ENCODE measurements at places on chromosomes 11 and 22. TPM values are rescaled to one million over a fixed set of nuclear protein-coding genes. Genes with fewer than 3 reads are reported as not detected.

Gene DAGLA
- polyA plus RNA-seq = 4.6 TPM

Gene FBLN1
- polyA plus RNA-seq = 135 TPM

Gene MS4A6A
- polyA plus RNA-seq = 17.6 TPM

GRCh38 chr22:45671783-45672563 lies at the start of gene ATXN10:
TSS of gene ATXN10 (plus strand) at chr22:45671834. CDS start at chr22:45672064, 230 bp downstream.
- DNase-seq = peak; percentile 45

- DNase-seq = no peak
These were observed 529.3 kb upstream of the B3GAT1 start for GRCh38 chr11:134941326-134941725.

DNA sequence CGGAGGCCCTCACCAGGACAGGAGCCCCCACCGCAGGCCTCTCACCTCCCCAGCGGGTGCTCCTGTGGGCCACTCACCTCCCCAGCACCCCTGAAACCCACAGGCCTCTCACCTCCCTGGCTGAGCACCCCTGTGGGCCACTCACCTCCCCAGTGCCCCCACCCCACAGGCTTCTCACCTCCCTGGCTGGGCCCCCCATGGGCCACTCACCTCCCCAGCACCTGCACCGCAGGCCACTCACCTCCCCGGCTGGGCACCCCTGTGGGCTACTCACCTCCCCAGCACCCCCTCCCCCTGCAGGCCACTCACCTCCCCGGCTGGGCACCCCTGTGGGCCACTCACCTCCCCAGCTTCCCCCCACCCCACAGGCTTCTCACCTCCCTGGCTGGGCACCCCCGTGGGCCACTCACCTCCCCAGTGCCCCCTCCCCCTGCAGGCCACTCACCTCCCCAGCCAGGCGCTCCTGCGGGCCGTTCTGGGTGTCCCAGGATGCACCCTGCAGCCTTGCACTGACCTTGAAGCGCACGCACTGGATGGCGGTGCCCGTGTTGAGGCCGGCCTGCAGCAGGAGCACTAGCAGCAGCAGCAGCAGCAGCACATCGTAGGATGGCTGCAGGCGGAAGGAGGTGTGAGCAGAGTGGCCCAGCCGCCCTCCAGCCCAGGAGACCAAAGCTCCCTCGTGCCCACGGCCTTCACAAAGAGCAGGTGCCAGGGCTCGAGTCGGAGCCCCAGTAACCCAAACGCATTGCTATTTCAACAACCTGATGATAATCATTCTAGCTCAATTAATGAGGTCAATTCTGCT lies 5.7 kb upstream of the TTLL8 start:
- no peak for DNase-seq

DNA sequence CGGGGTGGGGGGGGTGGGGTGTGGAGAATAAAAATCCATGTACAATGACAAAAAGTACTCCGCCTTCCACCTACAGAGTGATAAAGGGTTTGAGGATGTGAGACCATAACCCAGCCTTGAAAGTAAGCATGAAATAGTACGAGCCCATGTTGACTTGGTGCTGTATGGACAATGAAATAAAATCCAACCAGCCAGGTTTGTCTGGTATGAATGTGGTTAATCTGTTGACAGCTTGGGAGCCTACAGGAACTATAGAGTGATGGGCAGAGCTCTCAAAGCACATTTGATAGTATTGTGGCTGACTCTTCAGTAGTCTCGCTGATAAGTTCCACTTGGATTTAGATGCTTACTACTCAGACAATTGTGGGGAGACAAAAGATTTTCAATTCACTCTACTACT lies 48.8 kb upstream of the CD44 start:
- DNase-seq = no peak

GRCh38 chr22:29503811-29504372 lies 23.9 kb downstream of the NEFH start:
- DNase-seq = peak; percentile 40

Measured in forelimb muscle (tissue), 1 donor.